Right cardiac atrium (tissue), 5 donors: ENCODE measurements at places on chromosomes 2 and 18. TPM values are rescaled to one million over a fixed set of nuclear protein-coding genes. Genes with fewer than 3 reads are reported as not detected.

GRCh38 chr2:64276417-64277095 lies 132.3 kb upstream of the PELI1 start:
- DNase-seq: no peak

DNA sequence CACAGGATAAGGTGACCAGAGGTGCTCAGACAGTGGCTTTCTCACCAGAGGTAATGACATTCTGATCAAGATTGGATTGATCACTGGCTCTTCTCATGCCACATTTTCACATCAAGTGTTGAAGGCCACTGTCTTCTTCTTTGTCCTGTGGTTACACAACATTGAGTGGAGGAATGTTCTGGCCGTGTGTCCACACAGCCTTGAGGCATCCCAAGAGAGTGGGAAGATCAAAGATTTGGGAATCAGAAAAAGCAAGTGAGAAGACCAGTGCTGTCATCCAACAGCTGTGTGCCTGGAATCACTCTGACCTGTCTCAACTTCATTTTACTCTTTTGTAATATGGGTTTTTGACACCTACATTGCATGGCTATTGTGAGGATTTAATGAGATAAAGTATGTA lies 67.4 kb downstream of the IL1R2 start:
- no peak for DNase-seq

DNA sequence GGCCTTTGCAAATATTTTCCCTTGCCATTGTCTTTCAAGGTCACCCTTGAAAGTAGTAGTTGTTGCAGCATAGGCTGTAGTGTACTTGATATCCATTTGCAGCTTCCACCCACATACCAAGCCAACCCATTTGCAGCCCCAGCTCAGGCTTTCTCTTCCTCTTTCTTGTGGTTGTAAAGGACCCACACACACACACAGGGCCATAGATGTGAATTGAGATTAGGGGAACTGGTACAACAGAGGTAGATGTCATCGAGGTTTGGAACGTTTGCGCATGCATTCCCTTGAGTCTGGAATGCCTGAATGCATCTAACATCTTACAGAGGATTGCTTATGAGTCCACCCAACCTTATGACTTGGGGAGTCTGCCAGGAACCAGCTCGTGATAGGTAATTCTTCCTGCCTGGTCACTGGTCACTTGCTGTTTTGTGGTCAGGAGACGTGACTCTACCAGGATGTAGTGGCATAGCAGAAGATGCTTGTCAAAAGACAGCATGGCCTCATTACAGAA lies 91.9 kb downstream of the MRPS9 start:
- DNase-seq: no peak

- DNase-seq: no peak
These were observed 110.8 kb downstream of the LOXHD1 start for GRCh38 chr18:46546111-46546640.

- peak; percentile 66 for DNase-seq
These were observed 92.6 kb downstream of the ITGB1BP1 start for GRCh38 chr2:9330612-9331270.

DNA sequence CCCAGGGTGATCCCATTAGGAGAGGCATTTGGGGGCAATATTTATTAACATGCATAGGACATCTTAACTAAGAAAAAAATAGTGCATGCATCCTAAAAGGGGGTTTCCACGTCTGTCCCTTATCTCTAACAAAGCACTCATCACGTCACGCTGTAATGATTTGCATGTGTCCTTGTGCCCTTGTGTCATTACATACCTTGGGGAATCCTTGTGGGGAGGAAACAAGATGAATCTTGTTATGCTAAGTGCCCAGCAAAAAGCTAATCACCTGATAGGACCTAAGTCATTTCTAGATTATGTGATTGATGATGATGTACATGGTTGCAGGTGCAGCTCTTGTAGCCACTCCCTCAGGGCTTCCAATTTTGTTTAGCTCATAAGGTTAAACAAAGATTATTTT lies 250.9 kb downstream of the FBXO15 start:
- no peak for DNase-seq

- no peak for DNase-seq
These were observed 10.8 kb downstream of the XRCC5 start for GRCh38 chr2:216119986-216120385.

- DNase-seq: peak; percentile 68
These were observed 23.7 kb upstream of the SPTBN1 start for GRCh38 chr2:54432251-54433015.

DNA sequence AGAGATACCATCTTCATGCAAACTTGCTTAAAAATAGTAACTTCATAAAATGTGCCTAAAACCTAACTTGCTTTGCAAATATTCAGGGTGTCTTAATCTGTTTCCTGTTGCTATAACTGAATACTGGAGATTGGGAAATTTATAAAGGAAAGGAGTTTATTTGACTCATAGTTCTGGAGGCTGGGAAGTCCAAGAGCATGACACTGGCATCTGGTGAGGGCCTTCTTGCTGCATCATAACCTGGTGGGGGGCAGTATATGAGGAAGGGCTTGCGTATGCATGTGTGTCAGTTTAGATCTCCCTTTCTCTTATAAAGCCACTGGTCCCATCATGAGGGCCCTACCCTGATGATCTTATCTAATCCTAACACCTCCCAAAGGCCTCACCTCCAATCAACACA lies 166.5 kb downstream of the LPIN1 start:
- no peak for DNase-seq

DNA sequence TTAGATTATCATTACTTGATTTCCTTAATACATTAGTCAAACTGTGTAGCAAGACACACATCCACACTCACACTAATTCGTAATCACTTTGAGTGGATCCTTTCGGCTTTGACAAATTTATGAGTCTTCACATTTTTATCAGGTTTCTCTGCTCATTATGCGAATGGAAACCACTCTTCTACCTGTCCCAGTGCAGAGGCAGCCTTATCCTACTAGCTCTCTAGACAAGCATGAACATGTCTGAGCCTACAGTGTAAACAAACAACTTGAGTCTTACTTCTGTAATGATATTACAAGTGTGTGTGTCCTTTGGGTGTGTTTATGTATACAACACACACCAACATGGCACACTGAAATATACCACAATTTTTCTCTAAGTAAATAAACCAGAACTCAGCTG lies 361.9 kb upstream of the CHST9 start:
- no peak for DNase-seq

GRCh38 chr2:74076074-74076470 lies 71.6 kb downstream of the BOLA3 start:
- DNase-seq: no peak

DNA sequence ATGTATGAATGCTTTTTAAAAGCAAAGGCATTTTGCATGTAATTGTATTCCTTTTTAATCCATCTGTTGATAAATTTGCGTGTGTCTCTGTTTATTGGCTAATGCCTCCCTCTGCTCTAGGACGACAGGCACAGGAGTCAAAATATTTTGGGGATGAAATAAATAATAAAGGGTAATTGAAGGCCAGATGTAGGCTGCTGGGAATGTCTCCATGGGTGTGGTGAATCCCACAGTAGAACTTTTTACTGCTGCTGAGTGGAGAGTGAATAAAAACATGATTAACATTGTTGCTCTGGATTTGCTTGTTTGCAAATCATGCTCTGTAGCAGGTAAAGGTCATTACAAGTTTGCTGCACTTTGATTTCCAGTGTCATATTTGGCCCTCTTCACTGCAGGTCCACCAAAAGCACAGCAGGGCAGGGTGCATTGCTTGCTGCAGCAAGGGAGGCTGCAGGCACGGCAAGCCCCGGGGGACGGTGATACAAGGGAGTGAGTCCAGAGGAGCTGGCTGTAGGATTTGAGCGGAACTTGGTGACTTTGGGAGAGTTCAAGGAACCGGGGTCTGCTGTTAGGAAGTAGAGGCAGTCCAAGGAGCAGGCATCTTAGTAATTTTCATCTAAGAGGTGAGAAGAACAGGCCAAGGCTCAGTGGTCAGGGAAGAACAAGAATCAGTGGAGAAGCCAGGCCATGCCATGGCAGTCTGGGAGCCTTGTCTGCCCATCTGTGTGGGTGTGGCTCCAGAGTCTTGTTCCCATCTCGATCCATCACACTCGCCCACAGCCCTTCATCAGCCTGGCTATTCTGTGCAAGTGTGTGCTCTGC lies 201.5 kb upstream of the RAB6C start:
- no peak for DNase-seq

GRCh38 chr2:101125374-101125773 lies 25.8 kb downstream of the TBC1D8 start:
- no peak for DNase-seq

DNA sequence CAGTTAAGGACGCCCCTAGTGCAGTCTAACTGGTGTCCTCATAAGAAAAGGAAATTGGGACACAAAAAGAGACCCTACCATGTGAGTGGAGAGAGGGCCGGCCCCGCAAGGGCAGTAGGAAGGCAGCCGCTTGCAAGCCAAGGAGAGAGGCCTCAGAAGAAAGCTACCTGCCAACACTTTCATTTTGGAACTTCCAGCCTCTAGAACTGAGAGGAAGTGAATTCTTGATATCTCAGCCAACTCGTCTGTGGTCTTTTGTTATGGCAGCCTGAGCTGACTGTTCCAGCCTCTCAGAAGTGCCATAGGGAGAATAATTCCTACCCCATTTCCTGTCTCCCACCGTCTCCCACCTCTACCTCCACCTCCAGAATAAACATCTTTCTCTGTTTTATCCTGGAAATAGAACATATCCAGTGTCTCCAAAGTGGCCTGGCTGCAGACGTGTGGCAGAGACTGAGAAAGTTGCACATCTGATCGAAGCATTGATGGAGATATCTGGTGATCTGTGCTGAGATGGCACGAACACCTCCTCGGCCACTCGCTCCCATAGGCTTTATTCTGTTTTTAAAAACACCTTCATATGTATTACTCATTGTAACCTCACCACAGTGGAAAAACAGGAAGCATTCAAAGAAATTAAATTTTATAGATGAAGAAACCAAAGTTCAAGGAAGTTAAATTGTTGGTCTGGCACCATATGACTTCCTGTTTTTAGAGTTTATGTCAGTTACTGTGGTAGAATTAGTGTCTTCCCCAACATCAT lies 39.5 kb upstream of the MARCO start:
- no peak for DNase-seq

GRCh38 chr18:67935638-67936037 lies 419.1 kb upstream of the DSEL start:
- DNase-seq: no peak

DNA sequence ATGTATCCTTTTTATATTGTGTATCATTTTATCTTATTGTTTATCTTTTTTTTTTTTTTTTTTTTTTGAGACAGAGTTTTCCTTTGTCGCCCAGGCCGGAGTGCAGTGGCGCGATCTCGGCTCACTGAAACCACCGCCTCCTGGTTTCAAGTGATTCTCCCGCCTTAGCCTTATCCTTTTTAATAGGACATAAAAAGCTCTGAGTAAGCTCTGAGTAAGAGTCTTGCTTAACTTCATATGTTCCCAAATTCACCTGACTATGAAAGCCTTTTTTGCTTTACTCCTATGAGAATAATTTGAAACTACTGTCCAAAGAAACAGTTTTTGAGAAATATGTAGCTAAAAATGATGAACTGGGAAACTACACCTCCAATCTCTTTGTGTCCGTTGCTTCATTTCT lies 525.5 kb downstream of the IRS1 start:
- DNase-seq: no peak

GRCh38 chr2:218720048-218721041 lies 9.7 kb downstream of the TTLL4 start:
- DNase-seq: no peak

DNA sequence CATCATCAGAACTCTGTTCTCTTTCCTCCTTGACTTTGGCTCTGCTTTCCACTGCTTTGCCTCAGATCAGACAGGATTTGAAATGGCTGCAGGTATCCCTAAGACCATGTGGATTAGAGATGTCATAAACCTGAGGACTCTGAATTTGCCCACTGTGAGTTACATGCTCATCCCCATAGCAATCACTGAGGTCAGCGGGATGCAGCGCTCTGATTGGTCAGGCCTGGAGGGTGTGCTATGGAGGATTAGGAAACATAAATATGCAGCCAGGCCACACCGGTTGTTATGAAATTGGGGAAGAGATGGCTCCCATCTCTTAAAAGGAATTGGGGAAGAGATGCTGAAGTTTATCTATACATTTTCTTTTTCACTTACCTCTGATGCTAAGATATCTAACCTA lies 73.7 kb upstream of the DNAJC10 start:
- peak; percentile 57 for DNase-seq

DNA sequence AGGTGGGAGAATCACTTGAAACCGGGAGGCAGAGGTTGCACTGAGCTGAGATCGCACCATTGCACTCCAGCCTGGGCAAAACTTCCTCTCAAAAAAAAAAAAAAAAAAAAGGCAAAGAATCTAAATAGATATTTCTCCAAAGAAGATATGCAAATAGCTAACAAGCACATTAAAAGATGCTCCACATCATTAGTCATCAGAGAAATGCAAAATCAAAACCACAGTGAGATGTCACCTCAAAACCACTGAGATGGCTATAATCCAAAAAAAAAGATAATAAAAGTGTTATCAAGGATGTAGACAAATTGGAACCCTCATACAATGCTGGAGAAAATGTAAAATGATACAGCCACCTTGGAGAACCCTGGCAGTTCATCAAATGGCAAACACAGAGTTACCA lies 8.4 kb downstream of the ST8SIA5 start:
- DNase-seq: no peak

- no peak for DNase-seq
These were observed 35.9 kb downstream of the SMC6 start for GRCh38 chr2:17717666-17718065.

DNA sequence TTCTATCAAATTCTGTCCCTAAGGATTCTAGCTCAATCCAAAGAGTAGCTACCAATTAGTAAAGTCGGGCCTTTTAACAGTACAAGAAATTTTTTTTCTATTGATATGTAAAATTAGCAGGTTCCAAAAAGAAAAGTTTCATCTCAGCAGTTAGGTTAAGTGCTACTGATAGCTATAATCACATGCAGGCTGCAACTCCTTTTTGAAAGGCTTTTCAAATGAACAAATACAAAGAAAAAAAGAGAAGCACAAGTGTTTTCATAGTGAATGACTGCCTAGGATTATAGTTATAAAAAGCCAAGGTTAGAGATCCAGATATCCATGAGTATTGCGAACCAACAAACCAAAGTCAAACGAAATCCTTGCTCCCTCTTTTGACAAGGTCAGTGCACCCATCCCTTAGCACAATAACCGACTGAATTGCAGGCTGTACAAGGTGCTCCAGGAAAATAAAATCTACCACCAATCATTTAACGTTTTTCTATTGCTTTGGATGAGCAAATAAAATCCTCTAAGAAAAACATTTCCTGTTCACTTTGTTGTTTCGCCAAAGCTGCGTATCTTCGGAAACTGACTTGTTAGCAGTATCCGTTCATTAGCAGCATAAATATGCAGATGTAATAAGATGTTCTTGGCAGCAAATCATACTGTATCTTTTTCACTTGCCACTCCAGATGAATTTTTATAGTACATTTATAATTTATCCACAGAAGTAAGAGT lies 100.2 kb downstream of the SRBD1 start:
- DNase-seq: no peak

ALLC gene
- total RNA-seq: not detected

C1QL2 gene
- not detected for total RNA-seq

ARMC9 gene
- 3.8 TPM for total RNA-seq

KCNJ3 gene
- total RNA-seq: 33.4 TPM

FAM124B gene
- 1.1 TPM for total RNA-seq

OR6B2 gene
- total RNA-seq: not detected

PIEZO2 gene
- 0.93 TPM for total RNA-seq
